Naive thymus-derived CD8-positive, alpha-beta T cell (primary cell): ENCODE measurements at places on chromosomes 1 and 21.

GRCh38 chr1:40300651-40301050 lies 16.4 kb downstream of the COL9A2 start:
- no peak overlapping the region for H3K27ac ChIP-seq
- H3K36me3 ChIP-seq: no peaks in the 10 kb centered on the region
- H3K4me3 ChIP-seq: no peak overlapping the region
- no peaks in the 10 kb centered on the region for H3K27me3 ChIP-seq
- H3K4me1 ChIP-seq: no peaks in the 10 kb centered on the region

DNA sequence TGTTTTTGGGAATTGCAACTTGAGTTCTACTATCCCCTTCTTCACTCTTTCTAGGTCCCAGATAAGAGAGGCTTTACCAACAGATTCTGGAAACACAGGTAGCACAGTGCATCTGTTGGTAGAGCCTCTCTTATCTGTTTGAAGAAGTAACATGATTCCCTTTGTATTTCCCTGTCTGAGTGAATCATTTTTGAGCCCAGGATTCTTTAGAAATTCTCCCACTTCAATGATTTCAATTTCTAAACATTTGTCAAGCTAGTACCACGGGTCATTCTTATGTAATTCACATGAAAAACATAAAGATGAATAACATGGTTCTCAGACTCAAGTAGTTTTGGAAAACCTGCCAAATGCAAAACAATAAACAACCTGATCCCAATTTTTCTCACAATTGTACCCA lies 72.0 kb upstream of the DUSP10 start:
- peaks cover 8% of the 10 kb centered on the region for H3K4me1 ChIP-seq
- H3K27me3 ChIP-seq: peaks cover 3% of the 10 kb centered on the region
- no peak for DNase-seq
- no peak overlapping the region for H3K27ac ChIP-seq
- no peak overlapping the region for H3K4me3 ChIP-seq

DNA sequence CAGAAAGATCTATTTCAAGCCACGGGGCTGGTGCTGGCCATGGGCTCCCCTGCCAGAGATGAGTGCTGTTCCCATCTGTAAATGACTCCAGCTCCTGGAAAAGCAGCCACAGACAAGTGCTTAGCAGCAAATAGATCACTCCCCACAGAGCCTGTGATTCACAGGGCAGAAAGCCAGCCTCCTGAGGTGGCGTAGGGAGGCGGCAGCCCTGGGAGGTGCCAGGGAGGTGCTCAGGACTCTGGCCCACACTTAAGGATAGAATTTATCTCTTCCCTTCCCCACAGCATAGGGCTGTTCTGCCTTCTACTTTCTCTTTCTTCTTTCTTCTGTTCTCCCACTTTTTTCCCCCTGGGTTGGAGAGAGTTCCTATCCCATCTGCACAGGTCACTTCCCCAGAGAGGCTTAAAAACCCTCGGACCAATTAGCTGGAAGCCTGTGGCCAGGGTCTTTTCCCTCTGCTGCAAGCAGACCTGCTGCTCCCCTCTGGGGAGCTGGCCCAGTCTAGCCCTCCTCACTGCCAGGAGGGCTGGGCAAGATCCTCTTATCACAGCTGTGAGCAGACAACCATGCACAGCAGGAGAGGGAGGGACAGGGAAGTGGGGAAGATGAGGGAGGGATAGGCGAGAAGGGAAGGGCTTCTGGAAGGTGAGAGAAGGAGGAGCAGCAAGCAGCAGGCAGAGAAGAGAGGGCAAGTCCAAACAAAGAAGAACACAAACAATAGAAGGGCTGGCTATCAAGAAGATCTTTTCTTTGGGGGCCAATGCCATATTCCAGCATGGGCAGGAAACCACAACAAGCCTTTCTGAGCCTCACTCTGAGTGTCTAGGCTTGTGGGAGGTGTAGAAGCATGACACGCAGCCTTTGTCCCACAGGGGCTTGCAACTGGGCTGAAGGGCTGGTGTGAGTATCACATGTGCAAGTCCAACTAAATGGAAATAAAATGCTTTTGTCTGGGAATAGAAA lies 41.0 kb downstream of the KCND3 start:
- H3K27me3 ChIP-seq: peaks cover 27% of the 10 kb centered on the region
- H3K4me3 ChIP-seq: no peak overlapping the region
- H3K27ac ChIP-seq: no peak overlapping the region
- peaks cover 11% of the 10 kb centered on the region for H3K4me1 ChIP-seq

DNA sequence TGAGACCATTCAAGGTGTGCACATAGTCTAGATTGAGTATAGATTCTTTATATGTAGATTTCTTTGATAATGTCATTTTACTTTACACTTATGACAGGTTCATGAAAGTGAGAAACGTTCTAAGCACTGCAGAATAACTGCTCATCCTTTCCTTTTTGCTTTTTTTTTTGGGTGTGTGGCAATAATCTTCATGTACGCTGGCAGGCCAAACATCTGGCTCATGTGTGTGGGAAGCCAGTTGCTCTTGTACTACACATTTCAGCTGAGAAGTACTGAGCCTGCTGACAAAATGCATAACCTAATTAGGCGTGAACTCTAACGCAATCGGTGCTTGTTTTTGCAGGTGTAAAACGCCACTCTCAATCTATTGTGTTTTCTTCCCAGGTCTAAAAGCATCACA lies 350.8 kb upstream of the KAZN start:
- peaks cover 2% of the 10 kb centered on the region for H3K27me3 ChIP-seq
- no peak overlapping the region for H3K27ac ChIP-seq
- H3K36me3 ChIP-seq: no peaks in the 10 kb centered on the region
- H3K4me3 ChIP-seq: no peak overlapping the region

DNA sequence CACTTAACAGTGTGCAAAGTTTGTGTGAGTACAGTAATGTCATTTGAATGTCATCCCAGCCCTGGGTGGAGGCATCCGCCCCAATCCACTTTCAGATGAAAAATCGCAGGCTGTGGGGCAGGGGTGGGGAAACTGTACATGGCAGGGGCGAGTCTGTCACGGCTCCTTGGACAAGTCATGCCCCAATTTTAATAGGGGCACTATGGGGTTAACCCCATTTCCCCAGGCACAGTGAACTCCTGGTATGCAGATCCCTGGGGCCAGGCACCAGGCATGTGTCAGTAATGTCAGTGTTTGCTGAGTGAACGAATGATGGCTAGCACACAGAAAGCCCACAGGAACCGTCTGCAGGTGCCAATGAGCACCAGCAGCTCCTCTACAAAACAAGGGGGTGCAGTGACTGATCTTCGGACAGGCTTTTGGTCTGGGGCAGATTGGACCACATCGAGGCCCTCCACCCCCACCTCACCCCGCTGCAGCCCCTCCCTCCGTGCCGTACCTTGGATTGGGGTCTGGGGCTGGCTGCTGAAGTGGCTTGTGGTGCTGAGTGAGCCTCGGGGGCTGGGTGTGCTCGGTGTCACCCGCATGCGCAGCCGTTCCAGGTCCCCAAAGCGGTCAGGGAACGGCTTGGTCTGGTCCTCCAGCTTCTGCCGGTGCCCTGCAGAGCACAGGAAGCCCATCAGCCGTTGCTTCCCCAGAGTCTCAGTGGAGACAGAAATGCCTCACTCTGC lies 23.2 kb downstream of the RUNX3 start:
- peaks cover 16% of the 10 kb centered on the region for H3K36me3 ChIP-seq
- H3K27ac ChIP-seq: peak overlapping the region; percentile 17
- H3K4me1 ChIP-seq: peaks cover 59% of the 10 kb centered on the region
- no peak for DNase-seq
- H3K27me3 ChIP-seq: no peaks in the 10 kb centered on the region
- H3K4me3 ChIP-seq: no peak overlapping the region

- H3K4me3 ChIP-seq: no peak overlapping the region
- H3K27ac ChIP-seq: no peak overlapping the region
- H3K36me3 ChIP-seq: no peaks in the 10 kb centered on the region
Measured at GRCh38 chr21:41633627-41634026, 125.7 kb upstream of the TMPRSS2 start.

DNA sequence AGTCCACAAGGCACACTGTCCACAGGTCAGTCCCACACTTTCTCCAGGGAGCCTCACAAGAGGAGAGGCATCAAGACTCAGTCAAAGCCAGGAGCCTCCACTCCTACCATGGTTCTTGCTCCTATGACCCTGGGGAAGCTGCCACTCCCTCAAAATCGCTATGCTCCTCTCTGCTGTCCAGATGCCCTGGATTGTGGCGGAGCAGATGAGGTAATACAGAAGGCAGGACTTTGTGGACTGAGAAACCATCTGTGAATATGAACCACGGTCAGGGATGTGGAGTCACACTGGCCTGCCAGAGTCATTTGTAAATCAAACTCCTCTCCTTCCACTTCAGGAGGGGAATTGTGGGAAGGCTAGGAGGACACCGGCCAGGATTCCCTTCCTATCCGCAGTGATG lies 20.6 kb downstream of the VWA5B1 start:
- H3K36me3 ChIP-seq: no peaks in the 10 kb centered on the region
- DNase-seq: no peak
- no peak overlapping the region for H3K27ac ChIP-seq
- H3K4me1 ChIP-seq: no peaks in the 10 kb centered on the region

DNA sequence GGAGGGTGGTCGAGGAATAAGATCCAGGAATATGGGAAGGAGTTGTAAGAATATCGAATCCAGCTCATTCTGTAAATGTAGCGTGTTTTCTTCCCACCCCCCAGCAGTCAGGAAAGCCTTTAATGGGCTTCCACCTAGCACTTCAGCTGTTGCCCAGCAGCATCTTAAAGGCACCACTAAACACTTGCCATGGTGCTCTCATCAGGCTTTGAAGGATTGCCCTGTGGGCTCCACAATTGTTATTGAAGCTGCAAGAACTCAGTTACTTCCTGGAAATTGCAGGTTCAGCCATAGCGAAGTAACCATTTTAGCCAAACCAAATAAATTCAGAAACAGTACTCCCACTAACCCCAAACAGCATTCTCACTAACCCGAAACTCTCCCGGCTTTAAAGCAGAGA lies 511.2 kb downstream of the PLPP3 start:
- H3K4me3 ChIP-seq: no peak overlapping the region
- no peaks in the 10 kb centered on the region for H3K4me1 ChIP-seq
- no peak for DNase-seq
- no peaks in the 10 kb centered on the region for H3K36me3 ChIP-seq
- H3K27ac ChIP-seq: no peak overlapping the region

- DNase-seq: peak; percentile 89
- H3K27ac ChIP-seq: peak overlapping the region; percentile 97
- peaks cover 14% of the 10 kb centered on the region for H3K27me3 ChIP-seq
- peaks cover 55% of the 10 kb centered on the region for H3K4me1 ChIP-seq
- peaks cover 18% of the 10 kb centered on the region for H3K36me3 ChIP-seq
- H3K4me3 ChIP-seq: no peak overlapping the region
Measured at GRCh38 chr1:117664314-117664713, 58.5 kb downstream of the TENT5C start.

GRCh38 chr1:220164116-220164515 lies 70.2 kb downstream of the IARS2 start:
- H3K4me1 ChIP-seq: no peaks in the 10 kb centered on the region
- H3K27ac ChIP-seq: no peak overlapping the region

DNA sequence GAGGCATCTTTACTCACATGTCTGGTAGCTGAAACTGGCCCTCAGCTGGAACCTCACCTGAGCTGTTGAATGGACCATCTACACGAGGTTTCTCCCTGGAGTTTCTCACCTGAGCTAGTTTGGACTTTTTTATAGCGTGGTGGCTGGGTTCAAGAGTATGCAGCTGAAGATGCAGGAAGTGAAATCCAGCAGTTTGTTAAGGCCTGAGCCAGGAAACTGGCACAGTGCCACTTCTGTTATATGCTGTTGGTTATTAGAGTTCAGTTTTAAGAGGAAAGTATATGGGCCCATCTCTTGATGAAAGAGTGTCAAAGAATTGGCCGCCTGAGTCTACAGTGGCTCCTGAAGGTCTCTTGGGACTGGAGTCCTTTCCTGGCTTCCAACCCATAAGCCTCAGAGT lies 35.6 kb downstream of the STUM start:
- H3K4me3 ChIP-seq: no peak overlapping the region
- no peaks in the 10 kb centered on the region for H3K36me3 ChIP-seq
- H3K27me3 ChIP-seq: peaks cover 5% of the 10 kb centered on the region
- no peak overlapping the region for H3K27ac ChIP-seq
